ENCODE measurements at places on chromosomes 2 and 18.

- no peak for DNase-seq
Observed at GRCh38 chr2:134217351-134217750, 36.5 kb upstream of the MGAT5 start.

- DNase-seq, result no peak
Observed at GRCh38 chr2:64840426-64840881, 148.7 kb upstream of the SLC1A4 start.

DNA sequence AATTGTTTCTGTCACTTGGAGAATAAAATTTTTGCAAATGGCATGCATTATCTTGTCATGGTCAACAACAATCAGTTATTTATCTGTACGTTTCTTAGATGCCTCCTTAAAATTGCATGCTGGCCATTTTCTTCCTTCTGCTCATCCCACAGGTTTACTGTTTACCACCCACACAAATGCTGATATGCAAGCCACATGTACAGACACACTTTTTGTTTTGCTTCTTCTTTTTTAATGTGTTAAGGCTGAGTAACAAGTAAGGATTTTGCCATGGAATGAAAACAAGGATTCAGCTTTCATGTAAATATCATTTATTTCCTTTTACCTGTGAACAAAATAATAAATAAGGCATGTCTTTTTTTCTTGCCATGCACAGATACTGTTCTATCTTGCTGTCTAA lies 1077.1 kb upstream of the ZEB2 start:
- no peak for DNase-seq

GRCh38 chr2:215826376-215826775 lies 187.0 kb downstream of the MREG start:
- no peak for DNase-seq

DNA sequence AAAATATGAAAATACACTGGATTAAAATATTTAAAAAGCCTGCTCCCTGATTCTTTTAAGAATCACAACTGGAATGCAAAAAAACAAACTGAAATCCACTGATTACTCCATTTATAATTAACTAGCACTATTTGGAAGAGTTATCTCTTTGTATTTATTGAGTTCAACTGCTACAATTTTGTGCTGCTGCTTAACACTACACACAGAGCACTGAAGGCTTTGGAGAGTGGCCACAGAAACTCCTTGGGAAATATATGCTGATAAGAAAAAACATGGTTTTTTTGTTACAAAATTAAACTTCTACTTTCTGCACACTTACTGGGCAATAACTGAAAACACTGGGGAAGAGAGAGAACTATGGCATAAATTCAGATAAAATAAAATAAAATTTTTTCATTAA lies 19.8 kb upstream of the BZW1 start:
- DNase-seq, result no peak

DNA sequence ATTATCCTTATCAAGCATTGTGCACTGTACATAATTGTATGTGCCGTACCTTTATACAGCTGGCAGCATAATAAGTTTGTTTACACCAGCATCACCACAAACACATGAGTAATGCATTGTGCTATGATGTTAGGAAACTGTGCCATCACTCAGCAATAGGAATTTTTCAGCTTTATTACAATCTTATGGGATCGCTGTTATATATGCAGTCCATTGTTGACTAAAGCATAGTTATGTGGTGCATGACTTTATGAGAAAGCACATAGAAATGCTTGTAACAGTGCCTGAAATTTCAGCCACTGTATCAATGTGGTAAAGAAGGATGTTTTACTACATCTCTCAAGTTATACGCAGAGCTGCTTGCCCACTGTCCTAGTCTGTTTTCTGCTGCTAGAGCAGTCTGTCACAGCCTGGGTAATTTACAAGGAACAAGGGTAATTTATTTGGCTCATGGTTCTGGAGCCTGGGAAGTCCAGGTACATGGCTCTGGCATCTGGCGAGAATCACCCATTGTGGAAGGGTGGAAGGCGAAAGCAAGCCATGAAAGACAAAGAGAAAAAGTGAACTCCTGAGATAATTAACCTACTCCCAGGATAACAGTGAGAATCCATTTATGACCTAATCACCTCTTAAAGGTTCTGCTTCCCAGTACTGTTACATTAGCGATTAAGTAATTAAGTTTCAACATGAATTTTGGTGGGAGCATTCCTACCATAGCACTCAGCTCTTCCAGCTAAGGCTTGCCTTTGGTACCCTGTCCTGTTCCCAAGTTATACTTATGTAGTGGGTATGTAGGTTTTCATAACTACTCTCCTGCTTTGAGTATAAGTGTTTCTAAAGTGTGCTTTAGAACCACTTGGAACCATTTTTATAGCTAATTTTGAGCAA lies 4.6 kb downstream of the MAP3K20 start:
- no peak for DNase-seq

DNA sequence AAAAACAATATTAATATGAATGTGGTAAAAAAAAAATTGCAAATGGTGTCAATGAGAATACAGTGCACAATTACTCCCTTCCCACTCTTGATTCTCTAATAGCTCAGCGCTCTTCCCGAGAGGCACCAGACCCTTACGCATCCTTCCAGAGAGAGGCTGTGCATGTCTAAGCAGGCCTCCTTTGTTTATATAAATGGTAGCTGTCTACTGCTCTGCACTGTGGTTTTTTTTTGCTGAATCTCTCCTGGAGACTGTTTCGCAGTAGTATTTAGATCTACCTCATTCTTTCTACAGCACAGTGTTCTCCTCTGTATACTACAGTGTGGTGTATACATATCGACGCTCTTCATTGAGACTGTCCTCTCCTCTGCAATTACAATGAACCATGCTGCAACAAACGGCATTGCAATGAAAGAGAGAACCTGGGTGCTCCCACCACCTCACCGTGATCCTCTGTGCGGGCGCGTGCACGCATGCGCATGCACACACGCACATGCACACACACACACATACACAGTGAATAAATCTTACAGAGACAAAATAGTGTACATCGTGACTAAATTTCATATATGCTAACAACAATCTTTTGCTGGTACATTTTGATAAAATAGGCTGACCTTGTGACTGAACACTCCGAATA lies 19.4 kb downstream of the SEPTIN10 start:
- DNase-seq, result no peak

DNA sequence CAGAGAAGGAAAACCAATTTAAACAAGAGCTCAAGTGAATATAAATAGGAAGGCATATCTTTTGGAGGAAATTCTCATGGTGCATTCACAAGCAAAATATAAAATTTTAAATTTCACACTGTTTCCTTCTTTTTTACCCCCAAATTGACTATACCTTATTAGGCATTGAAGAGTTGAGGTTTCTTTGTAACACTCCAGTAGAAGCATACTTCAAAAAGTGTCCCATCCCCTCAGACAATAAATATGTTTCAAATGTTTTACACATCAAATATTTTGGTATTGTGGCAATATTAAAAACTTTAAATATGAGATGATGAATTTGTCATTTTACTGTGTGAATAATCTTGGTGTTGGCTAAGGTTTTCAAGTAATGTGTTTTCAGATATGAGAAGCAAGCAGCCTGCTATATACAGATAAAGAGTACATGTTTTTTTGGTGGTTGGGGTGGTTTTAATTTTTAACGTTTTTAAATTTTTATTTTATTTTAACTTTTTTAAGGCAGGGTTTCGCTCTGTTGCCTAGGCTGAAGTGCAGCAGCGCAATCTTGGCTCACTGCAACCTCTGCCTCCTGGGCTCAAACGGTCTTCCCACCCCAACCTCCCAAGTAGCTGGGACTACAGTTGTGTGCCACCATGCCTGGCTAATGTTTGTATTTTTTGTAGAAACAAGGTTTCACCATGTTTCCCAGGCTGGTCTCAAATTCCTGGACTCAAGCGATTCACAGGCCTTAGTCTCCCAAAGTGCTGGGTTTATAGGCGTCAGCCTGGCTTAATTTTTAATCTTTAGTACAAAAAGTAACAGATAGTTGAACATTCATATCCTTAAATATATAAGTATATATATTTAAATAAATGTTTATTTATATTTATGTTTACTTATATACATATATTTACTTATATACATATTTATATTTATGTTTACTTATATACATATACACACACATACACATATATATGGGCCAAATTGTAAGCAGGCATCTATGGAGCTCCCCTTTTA lies 36.5 kb upstream of the DLX1 start:
- DNase-seq, result no peak

GRCh38 chr2:229832510-229832898 lies 89.3 kb downstream of the TRIP12 start:
- DNase-seq, result no peak

DNA sequence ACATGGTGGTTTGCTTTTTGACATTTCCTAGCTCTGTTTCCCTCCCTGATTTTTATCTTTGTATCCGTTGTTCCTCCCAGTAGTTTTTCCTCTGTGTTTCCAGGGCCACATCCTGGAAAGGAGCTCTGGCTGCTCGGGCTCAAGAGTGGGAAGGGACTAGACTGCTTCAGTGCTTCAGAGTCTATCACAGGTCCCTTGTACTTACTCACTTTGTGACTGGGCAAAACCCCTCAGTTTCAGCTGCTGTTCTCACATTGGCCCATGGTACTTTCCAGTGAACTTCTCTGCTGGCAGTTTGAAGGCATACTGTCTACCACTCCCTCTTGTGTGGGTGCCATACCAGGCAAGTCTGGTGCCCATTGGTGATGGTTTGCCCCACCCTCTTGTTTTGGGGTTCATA lies 7.5 kb upstream of the STAMBP start:
- no peak for DNase-seq

DNA sequence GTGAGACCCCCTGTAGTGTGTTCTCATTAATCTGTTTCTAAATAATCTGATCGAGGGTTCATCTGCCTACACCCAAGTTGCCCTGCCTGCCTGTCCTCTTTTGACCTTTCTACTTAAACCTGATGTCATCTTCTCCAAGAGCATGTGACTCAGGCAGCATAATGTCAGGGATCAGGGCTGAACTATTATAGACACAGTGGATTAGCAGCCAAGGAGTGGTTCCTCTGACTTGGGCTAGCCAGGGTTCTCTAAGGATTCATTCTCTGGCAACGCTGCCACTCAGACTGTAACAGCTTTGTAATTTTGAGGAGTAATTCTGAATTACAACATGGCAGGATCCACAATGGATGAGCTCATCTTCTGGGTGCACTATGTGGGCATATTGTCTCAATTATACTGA lies 124.0 kb downstream of the MDH1 start:
- DNase-seq, result no peak

DNA sequence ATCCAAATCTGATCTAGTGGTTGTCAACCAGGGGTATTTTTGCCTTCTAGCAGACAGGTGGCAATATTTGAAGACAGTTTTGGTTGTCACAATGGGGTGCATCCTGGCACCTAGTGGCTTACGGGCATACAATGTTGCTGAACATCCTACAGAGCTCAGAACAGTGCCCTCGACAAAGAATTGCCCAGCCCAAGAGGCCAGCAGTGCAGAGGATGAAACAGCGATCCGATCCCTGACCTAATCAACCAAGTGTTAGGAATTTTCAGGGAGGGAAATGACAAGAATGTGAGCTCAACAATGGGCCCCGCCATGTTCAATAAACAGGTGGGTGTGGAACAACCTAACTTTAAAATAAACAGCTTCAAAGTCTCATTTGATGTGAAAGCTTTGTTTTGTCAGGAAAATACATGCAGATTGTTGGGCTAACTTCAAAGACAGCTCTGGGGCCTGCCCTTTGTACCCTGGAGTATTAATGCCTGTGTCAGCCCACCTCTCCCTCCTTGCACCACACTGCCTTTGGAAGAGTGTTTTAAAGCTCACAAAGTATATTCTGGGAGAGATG lies 22.5 kb upstream of the SCYGR5 start:
- no peak for DNase-seq

DNA sequence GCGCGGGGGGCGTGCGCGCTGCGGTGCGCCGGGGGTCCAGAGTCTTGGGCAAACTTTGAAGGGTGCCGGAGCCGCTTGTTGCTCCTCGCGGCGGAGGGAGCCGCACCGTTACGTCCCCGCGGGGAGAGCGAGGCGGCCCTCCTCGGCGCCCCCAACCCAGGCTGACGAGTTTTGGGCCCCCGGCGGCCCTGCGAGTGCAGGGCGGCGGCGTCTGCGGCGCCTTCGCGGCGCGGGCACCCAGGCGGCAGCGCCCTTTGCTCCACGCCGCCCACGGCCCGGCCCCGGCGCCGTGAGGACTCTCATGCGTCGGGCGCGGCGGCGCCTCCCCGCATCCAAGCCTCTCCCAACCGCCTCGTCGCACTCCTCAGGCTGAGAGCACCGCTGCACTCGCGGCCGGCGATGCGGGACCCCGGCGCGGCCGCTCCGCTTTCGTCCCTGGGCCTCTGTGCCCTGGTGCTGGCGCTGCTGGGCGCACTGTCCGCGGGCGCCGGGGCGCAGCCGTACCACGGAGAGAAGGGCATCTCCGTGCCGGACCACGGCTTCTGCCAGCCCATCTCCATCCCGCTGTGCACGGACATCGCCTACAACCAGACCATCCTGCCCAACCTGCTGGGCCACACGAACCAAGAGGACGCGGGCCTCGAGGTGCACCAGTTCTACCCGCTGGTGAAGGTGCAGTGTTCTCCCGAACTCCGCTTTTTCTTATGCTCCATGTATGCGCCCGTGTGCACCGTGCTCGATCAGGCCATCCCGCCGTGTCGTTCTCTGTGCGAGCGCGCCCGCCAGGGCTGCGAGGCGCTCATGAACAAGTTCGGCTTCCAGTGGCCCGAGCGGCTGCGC lies 814 bp downstream of the FZD7 start:
- peak; percentile 34 for DNase-seq

Data from activated CD8-positive, alpha-beta memory T cell treated with anti-CD3 and anti-CD28 coated beads, Interleukin-2, amount 50 U/mL, for 4 hours (primary cell).